ENCODE measurements at places on chromosomes 7 and 10.

DNA sequence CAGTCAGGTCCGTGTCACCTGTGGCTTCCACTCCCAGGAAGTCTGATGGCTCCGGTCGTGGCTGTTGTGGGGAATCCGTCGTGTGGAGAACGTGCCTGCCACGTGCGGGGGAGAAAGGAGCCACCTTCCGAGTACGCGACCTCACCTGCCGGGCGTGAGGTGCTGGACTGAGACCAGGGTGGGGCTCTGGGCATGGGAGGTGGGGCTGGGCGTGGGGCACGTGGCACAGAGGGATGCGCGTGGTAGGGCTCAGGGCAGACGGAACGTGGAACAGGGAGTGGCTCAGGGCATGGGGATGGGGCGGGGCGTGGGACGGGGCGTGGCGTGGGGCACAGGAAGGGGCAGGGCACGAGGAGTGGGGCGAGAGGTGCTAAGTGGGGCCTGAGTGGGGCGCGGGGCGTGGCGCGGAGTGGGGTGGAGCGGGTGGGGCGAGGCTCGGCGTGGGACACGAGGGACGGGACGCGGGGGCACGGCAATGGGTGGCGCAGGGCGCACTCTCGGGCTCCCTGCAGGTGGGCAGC is 64.8 kb downstream of the C10orf143 start:
- no peak for DNase-seq

DNA sequence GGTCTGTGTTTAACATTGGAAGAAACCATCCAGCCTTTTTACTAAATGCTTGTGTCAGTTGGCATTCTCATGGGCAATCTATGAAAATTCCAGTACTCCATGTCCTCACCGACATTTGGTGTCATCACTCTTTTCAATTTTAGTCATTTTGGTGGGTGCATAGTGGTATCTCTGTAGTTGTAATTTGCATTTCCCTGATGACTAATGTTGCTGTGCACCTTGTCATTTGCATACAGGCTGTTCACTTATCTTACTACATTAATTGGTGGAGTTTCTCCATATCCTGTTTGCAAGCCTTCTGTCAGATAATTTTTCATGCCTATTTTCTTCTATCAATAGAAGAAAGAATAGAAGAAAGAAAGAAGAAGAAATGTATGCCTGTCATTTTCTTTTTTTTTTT is 73.7 kb downstream of the PLPP4 start:
- no peak for DNase-seq

GRCh38 chr7:22586101-22586785 is 86.3 kb upstream of the STEAP1B start:
- no peak for DNase-seq

DNA sequence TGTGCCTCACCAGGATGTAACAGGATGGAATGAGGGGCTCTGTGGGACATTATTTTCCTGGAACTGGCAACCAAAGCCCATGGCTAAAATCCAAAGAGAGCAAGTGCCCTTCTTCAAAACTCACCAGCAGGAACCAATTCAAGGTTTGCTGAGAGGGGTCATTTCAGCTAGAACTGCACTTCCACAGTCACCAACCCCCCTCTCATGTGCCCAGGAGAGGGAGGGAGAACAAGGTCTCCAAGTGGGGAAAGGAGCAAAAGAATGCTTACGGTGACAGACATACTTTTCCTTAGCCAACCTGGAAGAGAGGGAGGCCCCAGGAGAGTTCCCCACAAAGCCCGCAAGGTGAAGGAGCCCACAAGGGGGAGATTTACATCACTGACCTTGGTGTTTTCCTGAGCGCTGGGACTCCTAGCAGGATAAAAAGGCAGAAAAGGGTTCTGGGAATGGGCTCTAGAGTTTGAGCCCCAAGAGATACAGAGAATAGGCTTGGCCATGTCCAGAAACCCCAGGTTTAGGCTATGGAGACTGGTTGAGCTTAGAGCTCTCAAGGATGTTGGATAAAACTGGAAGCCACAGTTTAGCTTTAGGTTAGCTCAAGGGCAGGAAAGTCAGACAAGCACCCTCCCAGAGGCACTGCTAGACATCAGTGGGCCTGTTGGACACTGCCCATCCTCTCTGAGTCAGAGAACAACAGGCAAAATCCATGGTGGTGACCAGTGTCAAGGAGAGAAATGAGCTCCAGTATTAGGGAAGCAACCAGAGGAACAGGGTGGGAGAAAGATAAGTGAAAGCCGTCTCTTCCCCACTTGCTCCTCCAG is 63.9 kb upstream of the GHITM start:
- no peak for DNase-seq

DNA sequence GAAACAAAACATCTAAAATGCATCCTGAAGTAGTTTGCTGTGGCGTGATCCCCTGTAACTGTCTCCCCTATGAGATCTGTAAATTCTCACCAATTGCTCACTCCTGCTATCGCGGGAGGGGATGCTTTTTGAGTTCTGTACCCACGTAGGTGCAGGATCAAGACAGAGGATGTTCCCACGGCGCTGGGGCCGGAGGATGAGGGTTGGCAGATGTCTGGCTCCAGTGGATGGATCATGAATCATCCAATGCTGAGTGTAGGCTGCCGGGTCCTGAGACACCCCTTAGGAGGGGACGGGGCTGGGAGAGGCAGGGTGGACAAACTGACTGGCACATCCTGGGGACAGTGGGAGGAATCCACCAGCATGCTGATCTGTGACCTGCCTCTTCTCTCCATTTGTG is 224.4 kb downstream of the USP6NL start:
- no peak for DNase-seq

GRCh38 chr10:13848520-13849445 is 262.0 kb downstream of the PRPF18 start:
- DNase-seq = no peak

DNA sequence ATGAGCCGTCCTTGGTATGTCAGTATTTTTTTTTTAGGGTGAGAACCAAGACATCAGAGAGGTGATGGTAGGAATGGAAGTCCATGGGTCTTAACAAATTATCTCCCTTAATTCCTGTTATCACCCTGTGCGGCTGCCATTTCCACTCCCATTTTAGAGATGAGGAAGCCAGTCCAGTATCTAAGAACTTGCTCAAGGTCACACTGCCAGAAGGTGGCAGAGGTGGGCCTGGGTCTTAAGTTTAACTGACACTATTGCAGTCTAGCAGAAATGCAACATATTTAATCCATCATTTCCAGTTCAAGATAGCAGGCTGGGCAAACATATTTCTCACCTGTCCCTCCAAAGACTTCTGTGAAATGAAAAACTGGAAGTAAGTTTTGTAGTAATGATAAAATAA is 108.3 kb downstream of the GLI3 start:
- DNase-seq = no peak

- DNase-seq = peak; percentile 85
These were observed 9.2 kb downstream of the ITPRIP start for GRCh38 chr10:104328896-104329710.

DNA sequence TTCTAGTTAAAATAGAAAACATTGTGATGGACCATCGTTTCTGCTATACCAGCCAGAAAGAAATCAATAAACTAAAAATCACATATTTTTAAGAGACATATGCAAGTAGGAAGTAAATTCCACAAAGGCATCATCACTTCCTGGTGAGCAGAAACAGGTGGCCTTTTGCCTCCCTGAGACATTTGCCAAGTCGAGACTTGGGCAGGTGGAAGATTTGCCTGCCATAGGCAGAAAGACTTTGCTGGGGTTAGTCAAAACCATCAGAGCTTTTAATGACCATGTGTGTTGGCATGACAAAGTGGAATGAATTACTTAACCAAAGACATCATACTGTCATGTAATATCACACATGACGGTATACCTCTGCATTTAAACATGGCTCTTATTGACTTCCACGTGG is 66.0 kb upstream of the FGL2 start:
- DNase-seq = peak; percentile 21

- peak; percentile 58 for DNase-seq
These were observed 23.0 kb downstream of the ASB15 start for GRCh38 chr7:123624527-123625183.

DNA sequence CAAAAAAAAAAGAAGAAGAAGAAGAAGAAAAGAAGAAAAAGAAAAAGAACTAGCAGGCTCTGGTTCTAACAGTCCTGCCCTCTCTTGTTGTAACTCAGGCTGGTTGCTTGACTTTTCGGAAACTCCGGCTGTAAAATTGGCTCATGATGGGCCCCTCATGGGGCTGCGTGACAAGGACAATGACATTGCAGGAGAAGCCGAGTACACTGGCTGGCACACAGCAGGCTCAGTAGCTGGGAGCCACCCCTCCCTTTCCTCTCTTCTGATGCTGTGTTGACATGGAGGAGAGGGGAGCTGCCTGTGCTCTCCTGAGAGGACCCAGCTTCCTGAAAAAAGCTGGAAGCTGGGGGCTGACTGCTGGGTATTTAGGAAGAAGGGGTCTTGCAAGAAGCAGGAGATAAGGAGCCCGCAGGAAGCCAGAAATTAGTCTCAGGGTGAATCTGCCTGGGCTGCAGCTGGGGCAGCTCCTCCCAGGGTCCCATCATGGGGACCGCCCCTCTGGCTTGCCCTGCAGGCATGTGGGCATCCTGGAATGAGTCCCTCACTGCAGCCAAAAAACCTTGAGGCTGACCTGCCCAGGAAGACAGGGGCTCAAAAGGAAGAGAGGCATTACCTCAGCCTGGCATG is 14.6 kb upstream of the GPR26 start:
- DNase-seq = no peak

- DNase-seq = no peak
These were observed 9.9 kb upstream of the PPP1R9A start for GRCh38 chr7:94897541-94897940.

DNA sequence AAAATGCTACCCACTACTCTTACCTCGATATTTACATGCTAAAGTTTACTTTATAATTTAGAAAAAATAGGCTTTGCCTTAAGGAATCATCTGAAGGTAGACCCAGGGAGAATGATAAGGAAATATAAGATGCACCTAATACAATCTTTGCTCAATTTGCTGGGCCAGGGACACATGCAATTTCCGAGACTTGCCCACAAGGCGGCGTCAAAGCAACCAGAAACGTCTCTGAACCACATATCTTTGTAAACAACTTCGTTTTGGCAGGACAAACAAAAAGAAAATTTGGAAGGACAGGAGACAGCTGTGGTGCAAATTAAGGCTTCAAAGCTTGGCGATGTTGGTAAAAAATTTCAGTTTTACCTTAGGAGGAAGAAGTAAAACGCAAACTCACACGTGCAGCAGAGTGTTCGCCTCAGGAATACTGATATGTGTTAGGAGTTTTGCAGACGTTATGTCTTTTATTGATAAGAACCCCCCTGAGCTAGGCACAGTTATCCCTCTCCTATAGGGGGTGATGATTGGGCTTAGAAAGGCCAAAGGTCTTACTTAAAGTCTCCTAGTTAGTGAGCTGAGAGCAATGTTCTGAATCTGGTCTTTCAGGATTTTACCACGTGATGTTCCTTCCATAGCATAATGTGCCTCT is 134.3 kb downstream of the PRKCQ start:
- peak; percentile 68 for DNase-seq

GRCh38 chr10:73529089-73529832 is 33.4 kb upstream of the PPP3CB start:
- DNase-seq = peak; percentile 81

DNA sequence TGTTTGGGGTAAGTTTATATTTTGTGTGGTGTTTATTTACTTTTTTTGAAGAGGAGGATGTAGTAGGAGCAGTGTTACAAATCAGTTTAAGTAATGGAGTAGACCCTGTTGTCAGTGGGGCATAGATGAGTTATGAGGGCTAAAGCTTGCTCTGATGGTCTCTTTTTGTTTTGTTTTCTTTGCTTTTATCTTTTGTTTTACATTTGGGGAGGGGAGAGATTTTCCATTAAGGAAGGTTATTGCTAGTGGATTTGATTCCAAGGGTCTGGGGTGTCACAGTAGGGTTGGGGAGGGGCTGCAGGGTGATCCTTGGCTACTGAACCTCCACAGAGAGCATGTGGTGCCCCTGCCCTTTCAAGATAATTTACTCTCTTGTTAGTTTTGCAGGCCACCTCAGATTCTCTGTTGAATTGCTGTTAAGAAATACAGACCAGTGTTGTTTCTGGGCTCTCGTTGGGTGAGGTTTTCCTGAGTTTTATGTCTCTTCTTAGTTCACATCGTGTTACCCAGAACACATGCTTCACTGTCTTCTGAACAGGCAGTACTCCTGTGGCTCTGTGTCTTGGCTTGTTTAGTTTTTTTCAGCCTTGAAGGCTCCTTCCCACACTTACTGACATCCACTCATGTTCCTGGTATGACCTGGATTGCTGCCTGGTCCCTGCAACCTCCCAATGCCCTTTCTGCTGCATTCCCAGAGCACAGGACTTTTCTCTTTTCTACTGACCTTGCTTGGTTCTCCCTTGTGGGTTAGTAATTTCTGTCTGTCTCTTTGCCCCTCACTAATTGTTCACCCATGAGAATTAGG is 4.2 kb downstream of the KIFBP start:
- no peak for DNase-seq

- peak; percentile 38 for DNase-seq
These were observed 816 bp downstream of the TECPR1 start for GRCh38 chr7:98251231-98251600.

- DNase-seq = peak; percentile 88
These were observed 166.8 kb upstream of the ASAH2 start for GRCh38 chr10:50417886-50418830.

DNA sequence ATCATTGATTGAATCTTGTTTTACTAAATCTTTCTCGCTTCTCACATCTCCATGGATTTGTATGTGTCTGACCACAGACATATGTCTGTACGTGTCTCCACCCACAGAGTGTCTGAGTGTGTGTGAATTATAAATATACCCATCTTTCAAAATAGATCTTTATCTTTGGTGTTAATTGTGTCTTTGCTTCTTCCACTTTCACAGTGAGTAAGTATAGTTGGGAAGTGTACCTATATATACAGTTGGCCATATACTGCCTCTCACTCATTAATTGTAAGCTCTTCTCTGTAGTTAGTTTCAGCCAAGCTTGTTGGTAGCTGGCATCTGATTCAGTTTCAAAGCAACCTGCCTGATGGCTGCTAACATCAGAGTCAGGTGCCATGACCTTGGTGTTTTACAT is 18.4 kb downstream of the EEPD1 start:
- DNase-seq = peak; percentile 34

- no peak for DNase-seq
These were observed 55.7 kb upstream of the MKX start for GRCh38 chr10:27801171-27801785.

GRCh38 chr10:1709161-1709560 is 28.2 kb downstream of the ADARB2 start:
- no peak for DNase-seq

GRCh38 chr7:34946486-34946885 is 90.8 kb downstream of the DPY19L1 start:
- no peak for DNase-seq

GRCh38 chr10:45653454-45653853 is 19.1 kb downstream of the ZFAND4 start:
- no peak for DNase-seq
